ENCODE measurements at places on chromosomes 7 and 10.

DNA sequence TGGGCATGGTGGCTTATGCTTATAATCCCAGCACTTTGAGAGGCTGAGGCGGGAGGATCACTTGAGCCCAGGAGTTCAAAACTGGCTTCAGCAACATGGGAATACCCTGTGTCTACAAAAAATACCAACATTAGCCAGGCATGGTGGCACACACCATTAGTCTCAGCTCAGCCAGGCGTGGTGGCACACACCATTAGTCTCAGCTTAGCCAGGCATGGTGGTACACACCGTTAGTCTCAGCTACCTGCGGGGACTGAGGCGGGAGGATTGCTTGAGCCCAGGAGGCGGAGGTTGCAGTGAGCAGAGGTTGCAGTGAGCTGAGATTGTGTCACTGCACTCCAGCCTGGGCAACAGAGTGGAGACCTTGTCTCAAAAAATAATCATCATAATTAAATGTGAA is 9.0 kb downstream of the LRRC27 start:
- DNase-seq = no peak

GRCh38 chr10:633279-634245 is 55.9 kb downstream of the DIP2C start:
- DNase-seq = no peak

DNA sequence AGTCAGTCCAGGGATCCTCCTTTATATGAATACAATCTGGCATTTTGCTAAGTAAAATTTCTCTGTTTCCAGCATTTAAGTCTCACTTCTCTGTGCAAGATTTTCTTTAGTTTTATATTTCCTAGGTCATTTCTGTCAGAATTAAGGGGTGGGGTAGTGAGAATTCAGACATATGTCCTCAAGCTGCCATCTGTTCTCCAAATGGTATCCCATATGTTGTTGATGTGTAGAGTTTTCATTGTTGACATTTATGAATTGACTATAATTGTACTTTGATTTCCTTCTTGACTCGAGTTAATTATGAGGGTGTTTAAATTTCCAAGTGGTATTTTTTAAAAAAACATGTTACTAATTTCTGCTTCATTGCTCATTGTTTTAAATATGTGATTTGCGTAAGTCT is 148.8 kb downstream of the NPSR1 start:
- DNase-seq = no peak

DNA sequence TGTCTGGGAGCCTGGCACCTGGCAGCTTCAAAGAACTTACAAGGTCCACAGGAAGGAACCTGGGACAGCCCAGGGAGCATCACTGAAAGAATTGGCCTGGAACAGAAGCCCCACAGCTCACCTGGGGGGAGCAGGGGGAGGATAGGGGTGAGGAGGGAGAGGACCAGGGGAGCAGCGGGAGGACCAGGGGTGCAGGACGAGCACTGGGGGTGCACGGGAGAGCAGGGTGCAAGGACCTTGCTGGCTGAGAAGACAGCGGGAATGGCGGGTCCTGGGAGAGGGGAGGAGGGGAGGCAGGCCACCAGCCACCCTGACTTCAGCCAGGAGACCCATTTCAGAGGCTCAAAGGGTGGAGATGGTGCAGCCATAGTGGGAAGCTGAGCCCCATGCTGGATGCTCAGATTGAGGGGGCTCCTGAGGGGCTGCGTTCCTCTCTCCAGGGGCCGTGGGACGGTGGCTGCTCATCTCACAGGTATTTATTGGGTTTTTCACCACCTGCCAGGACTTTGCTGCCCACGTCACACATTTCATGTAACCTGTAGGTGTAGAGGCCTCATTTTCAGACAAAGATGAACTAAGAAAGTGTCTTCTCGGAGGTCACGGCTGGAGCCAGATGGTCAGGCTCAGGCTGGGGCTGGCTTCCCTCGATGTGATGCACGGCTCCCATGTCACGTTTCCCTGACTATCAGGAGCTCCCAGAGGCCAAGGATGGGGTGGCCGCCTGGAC is 110.1 kb downstream of the WDR37 start:
- no peak for DNase-seq

- no peak for DNase-seq
Measured at GRCh38 chr7:157752832-157753291, 416.1 kb downstream of the DNAJB6 start.

DNA sequence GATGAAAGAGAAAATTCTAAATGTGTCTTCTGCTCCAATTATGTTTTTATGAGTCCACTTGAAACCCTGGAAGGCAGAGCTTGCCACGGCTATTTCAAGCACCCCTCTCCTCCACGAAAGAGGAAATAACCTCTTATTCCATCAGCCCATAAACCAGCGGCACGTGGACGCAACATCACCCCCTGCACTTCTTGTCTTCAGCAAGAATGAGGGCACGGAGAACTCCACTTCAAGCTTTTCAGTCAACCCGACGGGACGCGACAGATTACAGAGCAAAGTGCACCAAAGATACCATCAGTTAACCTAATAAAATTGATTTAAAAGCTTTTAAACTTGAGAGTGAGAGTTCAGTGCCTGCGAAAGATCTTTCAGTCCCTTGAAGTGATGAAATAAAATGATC is 406.3 kb downstream of the GALNT17 start:
- no peak for DNase-seq

- DNase-seq = no peak
Measured at GRCh38 chr7:122309421-122309820, 4.9 kb upstream of the FEZF1 start.

DNA sequence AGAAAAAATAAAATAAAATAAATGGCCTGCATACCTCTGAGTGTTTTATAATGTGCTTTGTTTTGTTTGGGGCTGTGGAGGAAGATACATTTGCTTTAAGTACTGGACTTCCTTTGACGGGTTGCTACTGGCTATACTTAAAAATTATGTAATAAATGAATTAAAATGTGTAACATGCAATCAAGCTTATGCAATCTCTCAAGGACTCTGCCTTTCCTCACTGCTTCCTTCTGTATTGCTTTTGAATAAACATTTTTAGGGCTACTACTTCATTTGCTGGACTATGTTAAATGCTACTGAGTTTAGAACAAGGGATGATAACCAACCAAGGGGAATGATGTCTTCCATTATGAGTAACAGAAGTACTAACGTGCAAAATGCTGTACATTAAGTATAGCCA is 91.6 kb downstream of the ETV1 start:
- DNase-seq = no peak

DNA sequence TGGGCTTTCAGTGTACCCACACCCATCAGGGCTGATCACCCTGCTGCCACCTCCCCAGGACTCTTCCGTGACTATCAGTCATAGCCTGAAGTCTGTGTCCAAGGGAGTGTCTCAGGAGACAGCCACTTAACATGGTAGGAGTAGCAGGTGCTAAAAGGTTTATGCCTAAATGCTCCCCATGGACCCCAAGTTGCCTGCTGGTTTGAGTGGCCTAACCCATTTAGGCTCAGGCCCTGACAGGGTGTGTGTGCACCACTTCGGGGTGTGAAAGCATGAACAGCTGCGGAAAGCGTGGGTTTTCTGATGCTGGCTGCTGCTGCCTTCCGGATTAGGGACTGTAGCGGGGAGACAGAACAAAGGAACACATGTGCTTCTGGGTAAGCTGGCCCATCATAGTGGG is 93.2 kb upstream of the SAMD8 start:
- DNase-seq = no peak

GRCh38 chr7:102978284-102978683 is 65.5 kb downstream of the LRRC17 start:
- DNase-seq = no peak

- DNase-seq = no peak
Measured at GRCh38 chr7:1314021-1314907, 81.6 kb downstream of the UNCX start.

GRCh38 chr7:151243408-151244195 is 4.9 kb downstream of the SMARCD3 start:
- DNase-seq = no peak

GRCh38 chr7:33649476-33650441 is 255.6 kb upstream of the BMPER start:
- no peak for DNase-seq

All from stimulated activated CD8-positive, alpha-beta memory T cell treated with anti-CD3 and anti-CD28 coated beads, Interleukin-15, amount 100 ng/mL, for 24 hours (primary cell).